Right ventricle myocardium inferior (tissue), 1 donor: ENCODE measurements at places on chromosomes 11 and 22. TPM values are rescaled to one million over a fixed set of nuclear protein-coding genes. Genes with fewer than 3 reads are reported as not detected.

- DNase-seq = no peak
Measured at GRCh38 chr11:111944651-111945051, 7.5 kb downstream of the DIXDC1 start.

- DNase-seq = no peak
Measured at GRCh38 chr11:107547961-107548360, 17.6 kb downstream of the ALKBH8 start.

GRCh38 chr11:117551761-117552343 lies 224.2 kb downstream of the CEP164 start:
- DNase-seq = no peak

DNA sequence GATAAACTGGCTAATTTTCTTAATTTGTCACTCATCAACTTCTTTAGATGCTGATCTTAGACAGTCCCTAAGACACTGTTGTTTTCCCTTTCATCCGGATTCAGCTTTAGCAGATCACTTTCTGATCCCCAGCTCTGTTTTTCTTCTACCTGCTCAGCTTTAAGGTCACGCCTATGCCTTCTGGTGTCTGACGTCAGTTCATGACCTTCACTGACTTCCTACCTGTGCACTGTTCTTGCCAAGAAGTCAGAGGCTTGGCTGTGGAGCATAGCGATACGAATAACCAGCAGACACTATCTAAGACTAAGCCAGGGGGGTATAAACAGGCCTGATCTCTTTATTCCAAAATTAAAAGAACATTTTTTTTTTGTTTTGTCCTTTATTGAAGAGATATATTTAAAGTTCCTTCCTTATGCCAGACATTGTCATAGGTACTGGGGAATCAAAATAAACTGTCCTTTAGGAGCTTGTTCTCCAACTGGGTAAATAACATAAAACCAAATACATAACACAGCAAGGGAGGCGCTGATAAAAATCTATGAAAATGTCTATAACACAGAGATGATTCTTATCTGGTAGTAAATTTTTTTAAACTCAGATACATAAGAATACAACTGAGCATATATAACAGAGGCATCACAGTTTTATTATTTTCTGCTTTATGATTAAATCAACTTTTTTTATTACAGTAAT lies 352.2 kb upstream of the CTSC start:
- no peak for DNase-seq

GRCh38 chr11:23679041-23679440 lies 817.8 kb upstream of the LUZP2 start:
- DNase-seq = no peak

GRCh38 chr22:45565973-45566372 lies 63.3 kb downstream of the FBLN1 start:
- no peak for DNase-seq

DNA sequence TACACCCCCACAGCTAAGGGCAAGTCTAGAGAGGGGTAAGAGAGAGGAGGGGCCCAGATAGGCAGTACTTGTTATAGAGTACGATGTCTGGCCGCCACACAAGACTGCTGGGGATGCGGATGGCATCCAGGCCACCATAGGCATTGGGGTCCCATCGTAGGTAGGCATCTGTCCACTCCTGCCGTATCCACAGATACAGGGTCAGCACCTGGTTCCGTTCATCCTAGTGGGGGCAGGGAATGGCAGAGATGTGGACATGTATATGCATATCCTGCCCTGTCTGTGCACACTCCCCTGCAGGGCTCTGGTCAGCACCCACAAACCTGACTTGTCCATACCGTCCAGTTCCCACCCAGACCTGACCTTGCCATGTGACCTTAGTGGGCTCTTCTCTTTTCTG lies 2.1 kb downstream of the CHRNA10 start:
- DNase-seq = no peak

DNA sequence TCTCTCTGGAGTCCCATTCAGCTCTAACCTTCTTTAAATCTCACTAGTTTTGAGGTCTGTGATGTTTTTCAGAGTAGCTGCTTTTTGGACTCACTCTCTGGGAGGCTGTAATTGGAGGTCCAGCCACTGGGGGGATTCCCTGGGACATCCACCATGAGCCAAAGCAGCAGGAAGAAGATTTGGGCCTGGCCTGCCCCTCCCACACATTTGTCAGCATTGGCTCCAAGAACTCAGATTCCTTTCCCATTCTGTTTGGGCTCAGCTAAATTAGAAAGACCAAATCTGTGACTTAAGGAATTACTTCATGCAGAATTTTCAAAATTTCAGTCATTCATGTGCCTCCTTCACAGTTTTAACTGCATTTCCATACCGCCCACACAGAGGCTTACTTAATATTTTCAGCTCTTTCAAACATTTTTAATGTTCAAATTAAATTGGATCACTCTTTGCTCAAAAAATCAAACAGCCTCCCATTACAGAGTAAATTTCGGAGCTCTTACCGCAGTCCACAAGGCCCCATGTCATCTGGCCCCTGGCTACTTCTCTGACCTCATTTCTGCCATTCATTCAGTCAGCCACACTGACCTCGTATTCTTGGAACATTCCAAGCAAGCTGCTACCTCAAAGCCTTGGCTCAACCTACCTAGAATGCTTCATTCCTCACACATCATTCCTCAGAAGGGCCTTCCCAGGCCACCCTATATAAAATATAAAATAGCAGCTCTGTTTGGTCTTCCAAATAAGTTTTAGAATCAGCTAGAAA lies 54.5 kb upstream of the RRAS2 start:
- peak; percentile 50 for DNase-seq

DNA sequence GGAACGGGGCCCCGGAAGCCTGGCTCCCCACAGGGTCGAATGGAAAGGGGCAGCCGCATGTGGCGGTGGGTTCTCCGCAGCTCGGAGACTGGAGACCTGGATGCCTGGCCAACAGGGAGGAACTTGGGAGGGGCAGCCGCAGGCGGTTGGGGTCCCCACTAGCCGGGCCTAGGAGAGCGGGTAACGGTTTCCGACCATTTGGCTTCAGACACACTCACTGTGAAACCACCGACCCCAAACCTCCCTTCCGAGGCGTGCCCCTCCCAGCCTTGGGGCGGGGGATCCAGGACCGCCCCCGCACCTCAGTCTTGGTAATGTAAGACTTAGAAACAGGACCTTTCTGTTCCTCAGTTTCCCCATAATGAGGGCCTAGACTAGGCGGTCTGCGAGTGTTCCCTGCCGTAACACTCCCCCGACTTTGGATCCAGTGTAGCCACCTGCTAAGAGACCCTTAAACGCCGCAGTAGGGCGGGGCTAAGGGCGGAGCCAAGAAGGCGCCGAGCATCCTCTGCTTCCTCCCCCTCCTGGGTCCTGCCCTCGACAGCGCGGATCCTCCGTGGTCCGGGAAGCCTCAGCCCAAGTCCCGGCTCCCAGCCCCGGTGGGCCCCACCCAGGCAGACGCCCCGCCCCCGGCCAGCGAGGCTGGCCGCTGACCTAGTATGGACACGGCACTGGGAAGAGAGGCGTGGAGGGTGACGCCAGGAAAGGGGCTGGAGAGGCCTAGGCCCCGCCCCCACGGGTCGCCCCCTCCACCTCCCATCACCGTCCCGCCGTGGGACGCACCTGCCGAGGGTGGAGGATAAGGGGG lies 1.8 kb upstream of the RASGRP2 start:
- peak; percentile 96 for DNase-seq

- DNase-seq = no peak
Measured at GRCh38 chr11:13728076-13728475, 59.6 kb downstream of the FAR1 start.

GRCh38 chr11:16727806-16728205 lies 10.6 kb upstream of the C11orf58 start:
- no peak for DNase-seq

GRCh38 chr11:15123849-15124248 lies 9.1 kb downstream of the INSC start:
- DNase-seq = no peak

DNA sequence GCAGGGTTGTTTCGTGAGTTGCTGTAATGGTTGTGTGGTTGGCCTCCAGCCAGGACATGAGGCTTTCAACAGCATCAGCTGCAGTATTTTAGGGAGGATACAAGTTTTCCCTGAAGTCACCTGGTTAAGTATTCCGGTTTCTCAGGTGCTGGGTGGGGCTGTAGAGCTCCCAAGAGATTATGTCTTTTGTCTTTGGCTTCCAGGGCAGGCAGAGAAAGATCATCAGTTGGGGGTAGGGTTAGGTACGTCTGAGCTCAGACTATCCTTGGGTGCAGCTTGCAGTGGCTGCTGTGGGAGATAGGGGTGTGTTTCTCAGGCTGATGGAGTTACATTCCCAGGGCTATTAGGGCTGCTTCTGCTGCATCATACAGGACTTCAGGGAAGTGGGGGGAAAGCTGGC lies 47.5 kb upstream of the MRGPRX1 start:
- DNase-seq = no peak

DNA sequence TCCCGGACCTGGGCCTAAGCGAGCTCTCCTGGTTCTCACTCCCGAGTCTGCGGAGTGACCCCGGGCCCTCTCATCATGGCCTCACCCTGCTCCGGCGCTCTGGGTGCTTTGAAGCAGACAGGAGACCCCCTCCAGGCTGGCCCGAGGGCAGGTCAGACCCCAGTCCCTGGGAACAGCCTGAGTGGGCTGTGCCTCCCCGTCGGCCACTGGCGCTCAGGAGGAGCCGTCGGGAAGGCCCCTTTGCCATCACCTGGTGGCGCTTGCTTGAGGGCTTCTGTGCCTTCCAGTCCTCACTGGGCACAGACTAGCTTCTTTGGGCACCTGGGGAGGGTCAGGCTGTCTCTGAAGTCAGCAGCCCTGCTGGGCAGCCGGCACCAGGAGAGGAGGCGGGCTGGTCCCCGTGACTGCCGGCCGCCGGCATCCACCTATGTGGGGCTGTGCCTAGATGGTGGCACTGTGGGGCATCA lies 6.7 kb downstream of the BRSK2 start:
- peak; percentile 55 for DNase-seq

ARVCF gene
- 30.5 TPM for total RNA-seq

PIWIL4 gene
- 0.68 TPM for total RNA-seq

OR4D5 gene
- not detected for total RNA-seq

CASP5 gene
- not detected for total RNA-seq

KCNJ11 gene
- 23.5 TPM for total RNA-seq

RFPL1 gene
- total RNA-seq = not detected

OR10A5 gene
- total RNA-seq = not detected
